ENCODE measurements at places on chromosomes 11 and 22.

DNA sequence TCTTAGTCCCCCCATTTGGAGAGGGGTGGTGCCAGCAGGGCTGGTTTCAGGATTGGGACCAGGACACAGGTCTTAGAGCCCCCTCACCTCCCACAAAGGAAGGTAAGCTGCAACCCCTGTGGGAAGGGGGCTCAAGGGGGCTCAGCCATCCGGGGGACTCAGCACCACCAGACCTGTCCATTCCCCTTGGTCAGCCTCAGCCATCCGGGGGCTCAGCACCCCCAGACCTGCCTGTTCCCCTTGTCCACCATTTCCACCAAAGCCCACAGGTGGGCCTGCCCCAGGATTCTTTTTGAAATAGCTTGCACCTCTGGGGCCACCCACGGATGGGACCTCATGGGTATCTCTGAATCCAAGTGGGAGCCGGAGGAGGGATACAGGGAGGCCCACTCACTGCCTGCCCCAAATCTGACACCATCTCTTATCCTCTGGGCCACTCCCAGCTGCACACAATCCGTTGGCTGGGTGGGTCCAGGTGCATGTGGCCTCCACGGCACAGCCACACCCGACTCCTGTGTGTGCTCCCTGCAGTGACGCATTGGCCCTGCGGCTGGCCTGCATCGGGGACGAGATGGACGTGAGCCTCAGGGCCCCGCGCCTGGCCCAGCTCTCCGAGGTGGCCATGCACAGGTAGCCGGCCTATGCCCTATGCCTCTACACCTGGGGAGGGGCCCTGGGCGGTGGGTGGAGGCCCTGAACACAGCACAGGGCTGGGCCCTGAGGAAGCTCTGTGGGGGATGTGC lies 15.9 kb downstream of the MCAT start:
- DNase-seq, result no peak

GRCh38 chr11:72826191-72826941 lies 12.2 kb downstream of the ATG16L2 start:
- no peak for DNase-seq

- DNase-seq, result no peak
These were observed 26.6 kb downstream of the CCDC90B start for GRCh38 chr11:83259559-83259958.

DNA sequence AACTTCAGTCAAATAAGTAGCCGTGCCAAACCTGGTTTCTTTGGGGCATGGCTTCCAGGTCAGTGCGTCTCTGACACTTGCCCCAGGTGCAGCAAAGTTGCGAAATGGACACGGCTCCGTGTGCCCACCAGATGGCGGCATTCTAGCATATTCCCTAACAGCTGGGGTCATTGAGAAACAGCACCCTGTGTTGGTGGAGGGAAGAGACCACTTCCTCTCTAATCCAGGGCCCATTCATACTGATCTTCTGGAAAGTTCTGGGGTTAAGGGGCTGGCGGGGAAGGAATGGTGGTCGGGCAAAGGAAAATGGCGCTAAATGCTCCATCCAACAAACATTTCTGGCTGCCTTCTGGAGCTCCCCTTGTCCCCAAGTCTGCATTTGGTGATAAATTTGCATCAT lies 141.2 kb upstream of the TIMP3 start:
- DNase-seq, result no peak

- no peak for DNase-seq
These were observed 1.8 kb downstream of the ARRB1 start for GRCh38 chr11:75349521-75350116.

DNA sequence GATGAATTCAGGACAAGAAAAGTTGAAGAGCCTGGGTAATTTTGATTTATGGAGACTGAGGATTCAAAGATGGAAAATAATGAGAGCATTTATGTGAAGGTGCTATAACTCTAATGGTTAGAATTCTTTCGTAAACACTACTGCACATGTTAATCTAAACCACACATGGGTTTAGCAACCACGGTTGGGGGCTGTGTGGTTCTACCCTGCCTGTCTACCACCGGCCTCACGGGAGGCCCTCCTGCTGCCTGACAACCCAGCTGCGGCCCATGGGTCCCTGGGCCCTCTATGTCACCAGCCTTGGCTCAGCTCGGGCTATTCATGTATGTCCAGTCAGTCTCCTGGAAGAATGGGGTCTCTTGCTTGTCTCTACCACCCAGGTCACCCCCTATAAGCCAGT lies 68.5 kb upstream of the ARFGAP3 start:
- no peak for DNase-seq

GRCh38 chr11:126862664-126863243 lies 137.8 kb downstream of the KIRREL3 start:
- no peak for DNase-seq

GRCh38 chr22:27786291-27786932 lies 15.1 kb downstream of the MN1 start:
- DNase-seq, result no peak

DNA sequence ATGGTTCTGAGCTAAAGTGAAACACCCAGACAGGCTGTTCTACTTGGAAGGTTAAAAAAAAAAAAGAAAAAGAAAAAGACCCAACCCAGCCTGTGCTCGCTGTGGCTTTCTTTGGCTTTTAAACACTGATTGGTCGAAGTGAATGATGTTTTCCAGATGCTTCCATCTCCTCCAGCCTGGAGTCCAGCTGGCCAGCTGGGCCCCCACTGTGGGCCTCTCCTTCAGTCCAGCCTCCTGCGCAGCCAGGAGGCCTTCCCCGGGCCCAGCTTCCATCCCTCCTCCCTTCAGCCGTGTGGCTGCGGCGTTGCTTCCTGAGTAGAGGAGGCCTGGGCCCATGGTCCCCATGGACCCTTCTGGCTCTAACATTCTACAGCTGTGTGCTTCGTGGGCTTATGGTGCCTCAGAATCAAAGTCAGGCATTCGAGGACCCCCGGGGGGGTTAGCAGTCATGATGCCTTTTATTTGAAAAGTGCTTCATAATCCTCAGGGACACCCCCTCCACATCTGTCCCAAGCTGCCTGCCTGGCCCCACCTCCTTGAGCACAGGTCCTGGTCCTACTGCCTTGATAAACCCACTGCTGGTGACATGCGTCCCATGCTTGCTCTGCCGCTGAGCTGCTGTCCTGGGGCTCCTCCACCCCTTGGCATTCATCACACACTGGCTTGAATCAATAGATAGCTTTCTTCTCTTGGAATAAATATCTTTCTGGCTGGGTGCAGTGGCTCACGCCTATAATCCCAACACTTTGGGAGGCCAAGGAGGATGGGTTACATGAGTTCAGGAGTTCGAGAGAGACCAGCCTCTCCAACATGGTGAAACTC lies 42.2 kb upstream of the FBLN1 start:
- DNase-seq, result no peak

GRCh38 chr11:59659981-59660380 lies 8.9 kb downstream of the PATL1 start:
- no peak for DNase-seq

- DNase-seq, result no peak
These were observed 527 bp upstream of the MRPL48 start for GRCh38 chr11:73787051-73787642.

GRCh38 chr11:8201644-8202365 lies 33.0 kb upstream of the RIC3 start:
- DNase-seq, result no peak

GRCh38 chr11:65438257-65439151 lies 15.9 kb downstream of the NEAT1 start:
- no peak for DNase-seq

DNA sequence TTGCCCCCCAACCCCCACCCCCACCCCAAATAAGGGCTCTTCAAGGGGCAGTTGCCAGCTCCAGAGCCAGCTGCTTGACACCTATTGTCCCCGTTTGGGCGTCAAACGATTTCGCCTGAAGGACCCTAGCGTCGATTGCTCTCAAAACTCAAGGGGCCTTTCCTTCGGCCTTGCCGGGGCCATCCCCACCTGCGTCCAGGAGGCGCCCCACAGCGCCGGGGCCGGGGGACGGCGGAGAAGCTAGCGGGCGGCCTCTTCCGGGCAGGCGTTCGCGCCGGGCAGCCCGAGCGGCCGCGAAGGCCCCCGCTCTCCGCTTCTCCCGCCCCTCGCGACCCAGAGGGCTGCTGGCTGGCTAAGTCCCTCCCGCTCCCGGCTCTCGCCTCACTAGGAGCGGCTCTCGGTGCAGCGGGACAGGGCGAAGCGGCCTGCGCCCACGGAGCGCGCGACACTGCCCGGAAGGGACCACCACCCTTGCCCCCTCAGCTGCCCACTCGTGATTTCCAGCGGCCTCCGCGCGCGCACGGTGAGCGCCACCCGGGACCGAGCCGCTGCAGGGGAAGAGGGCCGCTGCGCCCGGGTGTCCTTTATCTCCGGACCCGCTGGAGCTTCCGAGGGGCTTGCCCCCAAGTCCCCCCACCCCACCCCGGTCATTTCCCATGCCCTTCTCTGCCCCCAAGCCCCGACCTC lies at the start of gene CAPRIN1:
Gene CAPRIN1 (plus strand): TSS at position 383 of the 687 bp plus-strand sequence. CDS start 690 bp downstream, outside the sequence.
- peak; percentile 57 for DNase-seq

DNA sequence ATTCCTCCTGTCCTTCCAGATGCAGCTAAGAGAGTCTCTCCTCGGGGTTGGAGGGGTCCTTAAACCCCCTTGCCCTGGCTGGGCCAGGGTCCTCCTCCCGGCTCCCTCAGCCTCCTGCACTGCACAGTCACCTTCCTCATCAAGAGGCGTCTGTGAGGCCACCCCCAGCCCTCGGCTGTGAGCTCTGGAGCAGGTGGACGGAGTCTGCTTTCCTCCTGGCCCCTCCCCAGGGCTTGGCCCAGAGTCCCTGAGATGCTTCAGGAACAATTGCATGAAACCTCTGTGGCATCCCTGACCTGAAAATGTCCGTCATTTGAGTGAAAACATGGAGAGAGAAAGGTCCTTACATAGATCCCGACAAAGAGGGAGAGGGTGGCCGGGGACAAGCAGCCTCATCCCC lies 6.7 kb upstream of the FGF3 start:
- DNase-seq, result no peak

GRCh38 chr11:19344661-19345518 lies 104.1 kb upstream of the E2F8 start:
- DNase-seq, result no peak

GRCh38 chr11:47986742-47987141 lies 6.4 kb downstream of the PTPRJ start:
- no peak for DNase-seq

GRCh38 chr11:36467916-36468315 lies 42.2 kb downstream of the TRAF6 start:
- DNase-seq, result no peak

GRCh38 chr22:47401592-47401898 lies 639.1 kb downstream of the TBC1D22A start:
- DNase-seq, result no peak

DNA sequence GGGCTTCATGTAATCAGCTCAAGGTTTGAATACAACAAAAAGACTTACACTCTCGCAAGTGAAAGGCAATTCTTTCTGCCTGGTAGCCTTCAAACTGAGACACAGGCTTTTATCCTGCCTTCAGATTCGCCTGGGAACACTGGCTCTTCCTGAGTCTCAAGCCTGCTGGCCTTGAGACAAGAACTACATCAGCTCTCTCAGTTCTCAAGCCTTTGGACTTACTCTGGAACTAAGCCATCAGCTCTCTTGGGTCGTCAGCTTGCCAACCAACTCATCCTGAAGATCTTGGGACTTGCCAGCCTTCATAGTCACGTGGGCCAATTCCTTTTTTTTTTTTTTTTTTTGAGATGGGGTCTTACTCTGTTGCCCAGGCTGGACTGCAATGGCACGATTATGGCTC lies 35.7 kb upstream of the LRRC10B start:
- no peak for DNase-seq

DNA sequence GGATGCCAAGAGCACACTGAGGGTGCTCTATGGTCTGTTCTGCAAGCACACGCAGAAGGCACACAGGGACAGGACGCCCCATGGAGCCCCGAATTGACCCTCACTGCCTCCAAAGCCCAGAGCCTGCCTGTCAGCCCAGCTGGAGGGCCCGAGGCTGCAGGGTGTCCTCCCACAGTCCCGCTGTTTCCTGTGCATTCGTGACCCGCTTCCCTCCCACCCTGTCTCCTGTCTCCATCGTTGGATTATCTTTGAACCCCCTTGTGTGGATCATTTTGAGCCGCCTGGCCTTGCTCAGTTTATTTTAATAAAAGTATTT lies 25.6 kb downstream of the PARVG start:
- no peak for DNase-seq

GRCh38 chr11:67698247-67698646 lies 23.8 kb upstream of the ALDH3B2 start:
- no peak for DNase-seq

GRCh38 chr11:15525582-15525981 lies 410.9 kb downstream of the INSC start:
- DNase-seq, result no peak

DNA sequence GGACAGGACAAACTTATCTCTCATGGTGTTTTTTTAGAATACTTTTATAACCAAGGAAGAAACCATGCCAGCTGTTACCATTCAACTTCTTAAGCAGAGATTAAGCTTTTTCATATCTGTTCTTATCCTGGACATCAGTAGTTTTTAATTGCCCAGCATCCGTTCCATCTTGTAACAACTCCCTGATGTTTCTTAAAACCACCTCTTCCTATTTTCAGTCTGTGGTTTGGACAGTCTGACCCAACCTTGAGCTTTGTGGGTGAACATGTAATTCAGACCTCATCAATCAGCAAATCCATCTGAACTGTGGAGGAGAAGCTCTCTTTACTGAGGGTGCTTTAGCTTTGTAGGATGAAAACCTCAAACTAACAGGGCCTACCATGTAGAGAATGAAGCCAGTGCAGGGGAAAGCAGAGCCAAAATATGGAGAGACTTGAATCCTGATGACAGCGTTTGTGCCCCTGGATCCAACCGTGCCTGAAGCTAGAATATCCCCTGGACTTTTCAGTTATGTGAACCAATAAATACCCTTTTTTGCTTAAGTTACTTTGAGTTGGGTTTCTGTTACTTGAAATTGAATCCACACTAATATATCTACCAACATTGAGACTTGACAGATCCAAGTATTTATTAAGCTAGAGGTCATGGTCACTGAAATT lies 9.4 kb downstream of the TUG1 start:
- DNase-seq, result no peak

DNA sequence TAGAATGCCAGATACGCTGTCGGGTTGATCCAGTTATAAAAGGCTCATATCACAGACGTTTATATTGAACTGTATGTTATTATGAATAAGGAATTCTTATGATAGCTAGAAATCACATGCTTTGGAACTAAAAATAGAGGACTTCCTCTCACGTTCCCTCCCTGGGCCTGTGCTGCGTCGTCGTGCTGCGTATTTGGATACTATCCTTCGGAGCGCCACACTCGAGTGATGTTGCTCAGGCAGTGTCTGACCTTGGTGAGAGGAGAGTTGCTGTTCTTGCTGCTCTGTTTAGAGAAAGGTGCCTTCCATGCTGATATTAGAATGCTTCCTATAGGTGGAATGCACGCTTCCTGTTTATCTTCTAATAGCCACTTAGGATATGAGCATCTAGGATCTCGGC lies 20.2 kb upstream of the ST14 start:
- no peak for DNase-seq
